ENCODE measurements at places on chromosomes 3 and 15. TPM values are rescaled to one million over a fixed set of nuclear protein-coding genes. Genes with fewer than 3 reads are reported as not detected.

RAB6B gene
- total RNA-seq = 0.06 TPM

DNA sequence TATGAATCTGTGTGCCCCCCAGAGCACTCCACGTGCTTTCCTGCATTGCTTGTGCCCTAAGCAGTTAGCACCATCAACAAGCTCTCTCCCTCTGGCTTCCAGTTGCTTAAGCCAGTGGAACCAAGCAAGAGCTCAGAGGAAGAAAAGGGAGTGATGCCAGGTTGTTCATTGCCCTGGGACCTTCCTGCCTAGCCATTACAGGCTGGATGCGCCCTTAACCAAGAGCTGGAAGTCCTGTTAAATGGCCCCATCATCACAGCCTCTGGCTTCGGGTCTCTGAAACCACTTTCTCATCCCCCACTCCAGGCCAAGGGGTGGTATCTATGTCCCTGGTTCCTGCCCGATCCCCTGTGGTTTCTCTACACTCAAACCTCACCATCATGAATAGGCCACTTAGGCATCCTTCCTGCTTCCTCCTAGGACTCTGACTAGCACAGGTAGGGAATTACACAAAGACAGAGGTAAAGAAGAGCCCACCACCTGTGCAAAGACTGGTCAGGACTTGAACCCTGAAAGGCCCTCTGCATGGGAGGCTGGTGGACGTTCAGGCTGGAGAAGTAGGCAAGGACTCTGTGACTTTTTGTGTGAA, 309.5 kb upstream of the TRIM42 start:
- H3K36me3 ChIP-seq = no peaks in the 10 kb centered on the region
- no peak overlapping the region for H3K27ac ChIP-seq
- DNase-seq = no peak

- no peaks in the 10 kb centered on the region for H3K36me3 ChIP-seq
- no peaks in the 10 kb centered on the region for H3K4me1 ChIP-seq
- H3K27ac ChIP-seq = no peak overlapping the region
- H3K27me3 ChIP-seq = no peaks in the 10 kb centered on the region
- no peak for DNase-seq
- H3K4me3 ChIP-seq = no peak overlapping the region
These were observed 493.4 kb upstream of the ALCAM start for GRCh38 chr3:104873331-104873730.

DNA sequence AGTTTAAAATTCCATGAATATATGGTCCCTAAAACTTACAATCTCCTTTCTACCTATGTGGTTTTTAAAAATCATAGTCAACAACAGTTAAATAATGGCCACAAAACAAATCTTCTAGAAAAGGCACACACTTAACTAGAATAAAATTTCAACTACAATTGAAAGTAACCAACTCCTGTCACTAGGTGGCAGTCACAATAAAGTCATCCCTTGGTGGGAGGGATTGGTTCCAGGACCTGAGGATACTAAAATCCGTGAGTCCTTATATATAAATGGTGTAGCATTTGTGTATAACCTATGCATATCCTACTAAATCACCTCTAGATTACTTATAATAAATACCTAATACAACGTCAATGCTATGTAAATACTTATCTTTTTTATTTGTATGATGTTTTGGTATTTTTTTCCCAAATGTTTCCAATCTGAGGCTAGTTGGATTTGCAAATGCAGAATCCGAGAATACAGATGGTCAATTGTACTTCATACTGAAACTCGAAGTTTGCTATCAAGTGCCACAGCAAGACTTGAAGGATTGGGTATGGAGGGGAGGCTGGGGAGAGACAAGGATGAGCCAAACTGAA, 172.6 kb downstream of the FMN1 start:
- no peaks in the 10 kb centered on the region for H3K36me3 ChIP-seq
- H3K27ac ChIP-seq = no peak overlapping the region
- peaks cover 3% of the 10 kb centered on the region for H3K4me1 ChIP-seq
- no peak for DNase-seq
- H3K4me3 ChIP-seq = no peak overlapping the region

Data from SJSA1 (cell line).